ENCODE measurements at places on chromosomes 2 and 18.

DNA sequence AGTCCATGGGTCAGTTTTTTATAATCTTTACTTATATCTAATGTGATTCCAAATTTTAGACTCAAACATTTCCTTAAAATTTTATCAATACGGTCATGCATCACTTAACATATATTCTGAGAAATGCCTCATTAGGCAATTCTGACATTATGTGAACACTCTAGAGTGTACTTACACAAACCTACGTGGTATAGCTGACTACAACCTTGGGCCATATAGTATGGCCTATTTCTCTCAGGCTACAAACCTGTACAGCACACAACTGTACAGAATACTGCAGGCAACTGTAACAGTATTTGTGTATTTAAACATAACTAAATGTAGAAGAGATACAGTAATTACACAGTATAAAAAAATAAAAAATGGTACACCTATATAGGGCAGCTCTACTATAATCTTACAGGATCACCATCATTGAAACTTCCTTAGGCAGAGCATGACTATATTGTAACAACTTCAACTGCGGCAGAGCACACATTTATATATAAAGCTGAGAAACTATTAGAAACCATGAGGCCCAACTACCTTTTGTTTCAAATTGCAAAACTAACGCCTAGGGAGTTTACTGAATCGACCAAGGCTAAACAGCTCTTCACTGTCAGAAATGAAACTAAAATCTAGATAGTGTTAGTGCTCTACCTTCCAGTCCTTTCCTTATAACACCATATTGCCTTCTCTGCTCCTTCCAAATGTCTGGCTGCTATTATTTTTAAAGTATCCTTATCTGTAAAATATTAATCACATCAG, 6.9 kb downstream of the YES1 start:
- DNase-seq, result no peak

DNA sequence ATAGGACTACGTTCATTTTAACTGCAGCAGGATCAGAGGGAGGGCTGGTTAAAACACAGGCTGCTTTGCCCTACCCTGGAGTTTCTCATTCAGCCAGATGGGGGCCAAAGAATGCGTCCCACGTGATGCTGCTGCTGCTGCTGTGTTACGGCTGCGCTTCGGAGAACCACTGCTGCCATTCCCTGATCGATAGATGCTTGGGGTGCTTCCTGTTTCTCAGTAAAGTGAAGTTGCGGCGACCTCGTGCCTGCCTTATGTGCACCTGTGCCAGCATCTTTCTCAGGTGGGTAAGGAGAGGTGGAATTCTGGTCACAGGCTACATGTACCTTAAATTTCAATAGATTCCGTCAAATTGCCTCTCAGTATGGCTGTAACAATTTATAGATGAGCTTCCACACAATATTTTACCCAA, 24.7 kb upstream of the TOGARAM2 start:
- no peak for DNase-seq

GRCh38 chr2:68931149-68931711, 21.5 kb downstream of the GKN2 start:
- DNase-seq, result no peak

DNA sequence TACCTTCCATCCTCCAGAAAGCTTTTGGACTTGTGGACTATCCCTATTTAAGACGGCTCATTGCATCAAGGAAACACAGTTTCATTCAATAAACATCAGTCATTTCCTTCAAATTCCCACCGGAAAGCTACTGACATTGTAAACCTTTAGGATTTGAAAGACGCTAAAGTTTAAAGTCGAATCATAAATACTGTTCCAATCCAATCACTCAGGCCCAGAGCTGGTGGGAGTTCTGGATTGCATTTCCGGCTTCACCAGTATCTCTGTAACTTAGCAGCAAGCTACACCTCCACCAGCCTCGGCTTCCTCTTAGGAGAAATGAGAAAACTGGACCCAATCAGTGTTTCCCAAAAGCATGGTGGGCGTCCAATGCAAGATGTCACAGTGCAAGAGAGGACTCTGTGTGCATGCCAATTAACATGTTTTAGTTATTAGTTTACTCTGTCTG, 1.6 kb downstream of the WDFY1 start:
- DNase-seq, result no peak

GRCh38 chr2:85263591-85263990, 64.2 kb downstream of the TGOLN2 start:
- DNase-seq, result no peak

- no peak for DNase-seq
Observed at GRCh38 chr2:238254095-238254723, 14.4 kb upstream of the HES6 start.

DNA sequence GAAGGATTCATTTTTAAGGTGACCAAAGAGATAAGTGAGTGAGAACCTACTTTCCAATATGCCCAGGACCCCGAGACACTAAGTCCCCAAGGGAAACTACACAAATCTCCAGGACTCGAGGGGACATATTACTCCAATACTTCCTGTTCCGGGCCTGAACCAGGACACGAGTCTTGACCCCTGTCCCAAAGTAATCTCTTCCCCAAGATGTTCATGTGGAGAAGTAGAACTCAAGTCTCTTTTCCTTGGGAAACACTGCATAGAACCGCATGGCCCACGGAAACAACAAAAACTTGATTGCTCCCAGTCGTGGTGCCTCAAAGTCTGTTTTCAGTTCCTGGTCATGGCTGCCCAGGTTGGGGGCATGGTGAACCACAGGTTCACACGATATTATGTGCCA, 87.2 kb upstream of the ZEB2 start:
- DNase-seq, result no peak

GRCh38 chr2:19669126-19669525, 232.7 kb downstream of the TTC32 start:
- DNase-seq, result no peak

DNA sequence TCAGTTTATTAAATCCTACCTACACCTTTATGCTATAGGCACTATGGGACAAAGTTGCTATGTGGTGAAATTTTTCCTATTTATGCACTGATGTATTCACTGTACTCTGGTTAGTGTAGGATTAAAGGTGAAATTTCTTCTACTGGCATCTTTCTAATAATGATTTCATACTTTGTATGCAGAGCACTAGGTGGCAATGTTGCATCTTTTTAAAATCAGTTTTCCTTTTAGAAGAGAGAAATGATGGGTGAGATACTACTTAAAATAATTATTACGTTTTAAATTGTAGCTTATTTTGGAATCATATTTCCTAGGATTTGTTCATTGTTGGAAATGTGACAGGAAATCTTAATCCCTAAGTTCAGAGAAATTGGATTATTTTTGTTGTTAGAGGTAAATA, 150.9 kb downstream of the CD8B2 start:
- DNase-seq, result no peak

DNA sequence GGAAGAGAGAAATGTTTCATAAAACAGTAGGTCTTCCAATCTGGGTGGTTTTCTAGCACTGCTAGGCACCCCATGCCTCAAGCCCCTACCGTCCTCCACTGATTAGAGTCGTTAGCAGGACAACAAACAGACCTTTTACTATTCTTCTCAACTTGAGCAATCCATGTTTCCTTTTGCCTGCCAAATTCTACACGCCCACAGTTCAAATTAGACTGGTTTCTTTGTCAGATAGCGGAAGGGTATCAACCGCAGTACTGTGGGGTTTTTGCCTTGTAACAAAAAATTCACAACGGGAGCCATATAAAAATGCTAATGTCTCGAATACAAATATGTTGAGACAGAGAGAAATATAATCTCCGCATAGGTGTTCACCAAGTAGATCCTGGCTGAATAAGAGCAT, 59.9 kb downstream of the VIT start:
- DNase-seq, result no peak

- DNase-seq, result no peak
Observed at GRCh38 chr2:144415386-144415785, 104.5 kb downstream of the ZEB2 start.

GRCh38 chr2:114812261-114812660, 369.8 kb downstream of the DPP10 start:
- no peak for DNase-seq

DNA sequence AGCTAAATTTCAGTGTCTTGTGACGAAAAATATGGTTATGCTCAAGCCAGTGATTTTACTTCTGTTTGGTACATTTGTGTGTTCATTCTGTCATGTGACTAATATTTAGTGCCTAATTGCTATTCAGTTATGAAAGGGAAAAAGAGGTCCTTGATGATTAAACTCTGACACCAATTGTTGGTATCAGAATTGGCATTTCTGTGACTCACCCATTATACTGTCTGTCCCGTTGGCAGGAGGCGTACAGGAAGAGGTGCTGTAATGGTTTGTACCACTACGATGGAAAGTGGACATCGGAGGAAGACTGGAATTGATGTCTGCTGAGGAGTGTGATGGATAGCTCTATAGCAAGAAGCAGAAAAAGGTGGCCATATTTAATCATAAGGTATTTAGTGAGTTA, 310.4 kb upstream of the CCDC68 start:
- DNase-seq, result no peak

DNA sequence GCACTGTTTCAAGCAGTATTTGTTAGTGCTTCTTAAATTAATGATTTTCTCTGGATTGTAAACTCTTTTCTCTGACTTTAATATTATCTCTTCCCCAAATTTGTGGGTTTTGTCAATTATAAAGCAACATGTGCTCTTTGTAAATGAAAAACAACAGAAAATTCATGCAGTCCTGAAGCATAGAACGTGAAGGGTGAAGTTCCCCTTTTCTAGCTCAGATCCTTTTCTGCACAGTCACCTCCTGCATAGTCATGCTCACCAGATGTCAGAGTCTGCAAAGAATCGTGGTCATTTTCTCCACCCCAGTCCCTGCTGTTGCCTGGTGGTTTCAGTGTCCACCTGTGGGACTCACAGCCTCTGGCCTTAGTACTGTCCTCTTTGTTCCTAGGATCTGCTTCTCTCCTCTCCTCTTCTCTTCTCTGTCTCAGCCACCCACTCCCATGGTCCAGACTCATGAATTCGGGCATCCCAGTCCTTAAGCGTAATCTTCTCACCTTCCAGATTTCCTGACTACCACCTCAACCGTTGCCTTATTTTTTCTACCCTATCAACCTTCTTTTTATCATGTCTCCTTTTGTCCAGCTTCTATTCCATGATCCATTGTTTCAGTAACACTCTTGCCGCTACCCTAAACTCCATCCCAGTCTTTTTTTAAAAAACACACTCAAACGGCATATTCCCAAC, 229.1 kb downstream of the RTP5 start:
- no peak for DNase-seq

Data from activated naive CD4-positive, alpha-beta T cell (primary cell).